ENCODE measurements at places on chromosomes 7 and 10. TPM values are rescaled to one million over a fixed set of nuclear protein-coding genes. Genes with fewer than 3 reads are reported as not detected.

Gene INHBA
- 1.3 TPM for polyA plus RNA-seq

Gene OR9A2
- polyA plus RNA-seq, result not detected

Gene ARF5
- polyA plus RNA-seq, result 206 TPM

Gene ANKRD61
- 2.0 TPM for polyA plus RNA-seq

Gene LDB3
- polyA plus RNA-seq, result 1.7 TPM

Gene GIMAP8
- polyA plus RNA-seq, result 24.8 TPM

Gene USP6NL
- polyA plus RNA-seq, result 26.9 TPM

Gene RARRES2
- 146 TPM for polyA plus RNA-seq

Gene HHEX
- 42.3 TPM for polyA plus RNA-seq

Gene PAX4
- not detected for polyA plus RNA-seq

Gene CARD11
- 2.7 TPM for polyA plus RNA-seq

Gene H2BK1
- polyA plus RNA-seq, result not detected

Gene UCN3
- polyA plus RNA-seq, result 0.74 TPM

Gene ADCY1
- 2.3 TPM for polyA plus RNA-seq

DNA sequence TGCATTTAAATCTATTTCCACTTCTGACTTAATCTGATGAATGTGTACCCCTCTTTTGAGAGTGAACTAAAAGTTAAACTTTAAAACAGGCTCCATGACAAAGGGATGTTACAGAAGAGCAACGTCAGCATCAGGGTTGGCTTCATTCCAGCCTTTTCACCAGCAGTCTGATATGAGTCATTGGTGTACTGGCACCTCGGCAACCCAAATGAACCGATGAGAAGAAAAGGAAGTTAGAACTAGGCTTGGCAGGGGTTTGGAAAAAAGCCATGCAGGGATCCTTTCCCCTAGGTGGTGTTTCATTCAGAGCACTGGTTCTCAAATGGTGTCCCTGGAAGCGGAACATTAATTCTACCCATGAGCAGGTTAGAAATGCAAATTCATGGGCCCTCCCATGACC, 53.6 kb downstream of the SEC61G start:
- DNase-seq, result no peak

- no peak for DNase-seq
Observed at GRCh38 chr10:96431211-96431970, 72.6 kb upstream of the OPALIN start.

DNA sequence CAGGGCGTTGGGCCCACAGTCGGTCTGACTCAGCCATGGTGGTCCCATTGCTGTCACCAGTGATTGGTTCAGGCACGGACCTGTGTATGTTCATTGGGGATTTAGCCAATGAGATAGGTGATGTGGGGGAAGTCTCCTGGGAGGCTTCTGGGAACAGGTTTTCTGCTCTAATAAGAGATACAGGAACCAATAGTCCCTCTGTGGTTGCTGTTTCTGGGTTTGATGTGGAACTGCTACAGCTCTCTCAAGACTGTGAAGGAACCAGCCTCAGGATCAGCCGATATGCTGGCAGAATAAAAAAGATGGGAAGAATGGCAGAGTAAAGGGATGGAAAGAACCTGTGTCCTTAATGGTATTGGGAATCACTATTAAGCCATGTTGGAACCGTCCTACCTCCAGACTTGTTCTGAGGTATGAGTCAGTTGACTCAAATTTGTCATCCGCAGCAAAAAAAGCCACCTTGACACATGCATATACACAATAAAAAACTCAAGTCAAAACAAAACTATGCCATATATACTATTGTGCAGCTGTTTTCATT, 70.6 kb downstream of the MCMBP start:
- no peak for DNase-seq

DNA sequence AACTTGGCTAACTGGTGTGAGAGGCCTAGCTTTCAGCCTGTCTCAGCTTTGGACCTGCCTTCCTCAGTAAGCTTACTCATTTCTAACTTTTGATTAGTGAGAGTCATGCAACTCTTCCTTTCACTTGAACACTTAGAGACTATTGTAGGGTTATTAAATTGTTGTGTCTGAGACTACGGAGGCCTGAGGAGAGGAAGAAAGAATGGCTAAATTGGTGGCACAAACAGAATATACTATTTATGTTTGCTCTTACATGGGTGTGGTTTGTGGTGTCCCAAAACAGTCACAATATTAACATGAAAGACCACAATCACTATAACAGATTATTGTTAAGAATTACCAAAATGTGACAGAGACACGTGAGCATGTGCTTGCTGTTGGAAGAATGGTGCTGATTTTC, 82.1 kb downstream of the TRIM24 start:
- no peak for DNase-seq

DNA sequence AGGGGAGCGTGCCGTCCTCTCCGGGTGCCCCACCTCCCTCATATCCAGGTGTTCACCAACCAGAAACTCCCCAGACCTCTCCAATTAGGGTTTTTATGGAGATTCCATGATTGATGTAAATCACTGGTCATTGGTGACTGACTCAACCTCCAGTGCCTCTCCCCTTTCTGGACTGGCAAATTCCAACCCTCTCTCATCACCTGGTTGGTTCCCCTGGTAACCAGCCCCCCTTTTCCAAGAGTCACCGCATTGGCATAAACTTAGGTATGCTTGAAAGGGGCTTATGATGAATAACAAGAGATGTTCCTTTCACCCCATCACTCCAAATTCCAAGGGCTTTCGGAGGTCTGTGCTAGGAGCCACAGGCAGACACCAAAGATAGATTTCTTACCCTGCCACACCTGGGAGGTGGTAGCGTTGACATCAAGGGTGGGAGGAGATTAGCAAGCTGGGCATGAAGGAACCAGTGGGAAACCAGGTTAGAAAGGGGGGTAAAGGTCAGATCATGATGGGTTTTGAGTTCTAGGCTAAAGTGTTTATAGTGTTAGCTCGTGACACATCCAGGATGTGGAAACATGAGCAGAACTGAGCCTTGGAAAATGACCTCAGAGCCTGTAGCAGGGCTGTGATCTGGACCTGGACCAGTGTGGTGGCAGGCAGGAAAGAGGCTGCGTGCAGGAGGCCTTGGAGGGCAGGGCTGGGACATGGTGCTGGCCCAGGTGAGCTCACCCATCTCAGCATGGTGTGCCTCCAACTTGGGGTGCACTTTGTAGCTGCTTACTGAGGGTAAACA, 45.1 kb downstream of the CAMK1D start:
- no peak for DNase-seq

DNA sequence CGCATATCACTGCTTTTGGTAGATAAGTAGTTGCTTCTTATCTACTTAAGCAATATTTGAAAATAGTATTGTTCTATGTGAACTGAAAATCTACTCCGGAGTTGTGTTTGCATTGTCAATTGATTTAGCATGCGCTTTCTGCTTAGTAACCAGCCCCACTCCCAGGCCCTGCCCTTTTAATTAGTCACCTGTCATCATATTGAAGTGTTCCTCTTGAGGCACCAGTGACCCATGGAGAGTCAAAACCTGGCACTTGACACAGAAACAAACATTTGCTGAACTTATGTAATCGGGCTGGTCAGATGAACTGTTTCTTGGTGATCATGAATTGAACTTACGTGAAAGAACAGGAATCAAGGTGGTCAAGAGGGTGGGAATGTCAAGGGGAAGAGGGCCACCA, 27.8 kb upstream of the CDHR3 start:
- DNase-seq, result no peak

- no peak for DNase-seq
Observed at GRCh38 chr7:149027055-149027454, 1.2 kb downstream of the PDIA4 start.

- no peak for DNase-seq
Observed at GRCh38 chr7:14851610-14852009, 50.9 kb downstream of the DGKB start.

GRCh38 chr7:54788664-54789063, 29.7 kb upstream of the SEC61G start:
- DNase-seq, result peak; percentile 51

- DNase-seq, result no peak
Observed at GRCh38 chr10:6423004-6423403, 157.1 kb downstream of the PRKCQ start.

DNA sequence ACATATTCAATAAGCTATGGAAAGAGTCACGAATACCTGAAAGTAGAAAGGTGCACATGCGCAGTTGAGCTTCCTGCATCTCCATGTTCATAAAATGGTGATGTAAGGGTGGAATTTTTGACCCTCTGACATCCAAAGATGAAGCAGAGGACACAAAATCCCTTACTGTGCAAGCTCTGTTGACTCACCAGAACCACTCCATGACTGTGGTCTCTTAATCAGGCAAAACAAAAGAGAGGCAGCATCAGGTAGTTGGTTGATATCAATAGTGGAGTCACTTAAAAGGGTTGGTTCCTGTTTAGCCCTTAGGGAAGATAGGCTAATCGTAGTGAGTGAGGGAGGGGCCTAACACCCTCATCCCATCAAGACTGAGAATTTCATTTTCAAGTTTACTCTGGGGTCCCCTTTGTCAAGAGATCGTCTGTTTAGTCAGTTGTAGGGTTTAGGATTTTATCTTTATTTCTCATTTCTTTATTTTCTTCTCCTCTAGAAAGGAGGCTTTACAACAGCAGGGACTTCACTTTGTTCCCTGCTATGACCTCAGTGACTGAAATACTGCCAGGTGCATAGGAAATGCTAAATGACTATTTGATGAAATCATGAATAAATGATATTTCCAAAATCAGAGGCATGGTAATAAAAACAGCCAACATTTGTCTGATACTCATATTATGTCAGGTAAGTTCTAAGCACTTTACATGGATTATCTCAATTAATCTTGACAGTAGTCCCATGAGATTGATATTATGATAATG, 98.1 kb downstream of the CD36 start:
- DNase-seq, result no peak

DNA sequence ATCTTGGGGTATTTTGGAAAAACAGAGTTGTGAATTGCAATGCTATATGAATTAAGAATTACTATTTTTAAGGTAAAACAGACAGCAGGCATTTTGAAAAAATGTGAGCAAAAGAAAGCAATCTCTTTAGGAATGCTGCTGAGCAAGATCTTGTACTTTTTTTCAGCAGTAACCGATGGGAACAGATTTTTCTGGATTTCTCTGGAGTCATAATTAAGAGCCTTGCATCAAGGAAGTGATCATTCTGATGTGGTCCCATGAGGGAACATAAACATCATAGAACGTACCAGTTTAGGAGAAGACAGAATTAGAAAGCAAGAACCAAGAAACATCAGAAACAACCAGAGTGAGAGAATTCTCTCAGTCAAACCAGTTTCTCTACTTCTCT, 157.0 kb upstream of the AGR3 start:
- DNase-seq, result no peak

DNA sequence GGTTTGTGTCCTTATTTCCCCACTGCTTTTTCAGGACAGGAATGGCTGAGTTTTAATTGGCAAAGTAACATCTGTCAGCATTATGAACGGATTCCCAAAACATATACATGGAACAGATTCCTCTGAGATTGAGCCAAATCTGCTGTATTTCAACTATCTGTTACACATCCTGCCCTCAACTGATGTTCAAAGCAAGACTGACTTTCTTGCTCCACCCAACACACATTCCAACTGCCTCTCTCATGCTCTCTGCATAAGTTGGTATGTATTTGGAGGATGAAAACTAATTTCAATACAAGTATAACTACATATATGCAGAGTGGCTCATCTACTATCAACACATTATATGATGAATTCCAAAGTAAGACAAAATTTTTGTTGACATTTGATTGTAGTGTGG, 342.2 kb downstream of the GATA3 start:
- no peak for DNase-seq

GRCh38 chr7:119102291-119102690, 877.8 kb downstream of the ANKRD7 start:
- DNase-seq, result no peak

- DNase-seq, result no peak
Observed at GRCh38 chr7:120783721-120784120, 74.2 kb downstream of the TSPAN12 start.

DNA sequence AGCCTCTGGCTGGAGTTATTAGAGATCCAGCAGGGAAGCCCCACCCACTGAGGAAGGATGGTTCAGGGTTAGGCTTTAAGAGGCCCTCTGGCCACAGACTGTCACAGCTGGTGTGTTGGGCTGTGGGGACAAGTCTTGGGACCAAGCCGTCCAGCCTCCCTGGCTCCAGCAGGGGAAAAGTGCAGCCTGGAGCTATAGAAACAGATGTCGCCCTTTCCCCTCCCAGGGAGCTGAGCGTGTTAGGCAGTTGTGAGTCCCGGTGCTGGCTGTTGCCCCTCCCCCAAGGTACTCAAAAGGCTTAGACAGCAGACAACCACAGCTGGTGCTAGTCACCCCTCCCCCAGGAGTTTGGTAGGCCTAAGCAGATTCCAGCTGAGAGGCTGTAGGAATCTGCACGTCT, 143.4 kb downstream of the TMEM168 start:
- DNase-seq, result no peak

DNA sequence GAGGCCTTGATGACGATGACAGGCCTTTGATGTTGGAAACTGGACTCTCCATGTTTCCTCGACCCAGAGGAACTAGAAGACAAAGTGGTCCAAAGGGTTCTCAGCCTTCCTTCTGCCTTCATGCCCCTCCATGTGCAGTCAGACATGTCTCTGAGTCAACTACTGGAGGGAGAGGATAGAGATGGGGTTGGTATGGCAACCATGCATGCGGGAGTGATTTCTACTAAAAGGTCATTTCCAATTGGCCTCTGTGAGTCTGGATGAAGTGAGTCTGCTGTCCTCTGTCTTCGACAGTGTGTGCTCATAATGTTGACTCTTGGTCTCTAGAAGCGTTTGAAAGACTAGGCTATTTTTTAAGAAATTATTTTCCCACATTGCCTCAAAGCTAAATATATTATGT, 29.2 kb downstream of the STK17A start:
- DNase-seq, result no peak

DNA sequence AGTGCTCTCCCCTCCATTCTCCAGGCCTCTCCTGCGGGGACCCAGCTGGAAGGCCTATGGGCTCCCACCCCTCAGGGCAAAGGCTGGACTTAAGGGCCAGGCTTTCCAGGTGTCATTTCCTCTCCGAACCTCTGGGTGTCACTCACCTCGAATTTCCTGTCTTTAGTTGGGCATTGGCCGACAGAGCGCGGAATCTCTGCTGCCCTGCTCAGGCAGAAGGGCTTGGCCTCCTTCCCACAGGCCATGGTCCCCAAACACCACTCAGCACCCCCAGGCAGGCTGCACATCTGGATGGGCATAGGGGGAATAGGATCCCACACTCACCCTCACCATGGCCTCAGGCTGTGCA, 212.9 kb downstream of the CCSER2 start:
- no peak for DNase-seq

DNA sequence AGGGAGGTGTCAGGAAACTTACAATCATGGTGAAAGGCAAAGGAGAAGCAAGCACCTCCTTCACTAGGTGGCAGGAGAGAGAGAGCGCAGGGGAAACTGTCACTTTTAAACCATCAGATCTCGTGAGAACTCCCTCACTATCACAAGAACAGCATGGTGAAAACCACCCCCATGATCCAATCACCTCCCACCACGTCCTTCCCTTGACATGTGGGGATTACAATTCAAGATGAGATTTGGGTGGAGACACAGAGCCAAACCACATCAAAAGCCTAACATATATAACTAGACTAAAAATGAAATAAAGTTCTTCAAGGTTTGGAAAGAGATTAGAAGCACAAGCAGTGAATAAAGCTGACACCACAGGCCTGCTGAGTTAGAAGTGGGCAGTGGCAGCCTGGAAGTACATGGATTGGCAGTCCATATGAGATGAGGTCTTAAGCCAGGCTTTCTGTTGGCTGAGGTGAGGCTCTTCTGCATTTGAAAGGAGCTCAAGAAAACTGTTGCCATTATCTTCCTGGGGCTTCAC, 96.4 kb upstream of the MDFIC start:
- no peak for DNase-seq

- DNase-seq, result no peak
Observed at GRCh38 chr10:86024281-86025041, 342.1 kb downstream of the GRID1 start.

All from right lung (tissue), 10 donors.